ENCODE measurements at places on chromosomes 13 and 19.
A peak's percentile ranks its signal among the peaks of the same experiment; 100 is the strongest.

GRCh38 chr13:112968910-112969691 lies at the start of gene MCF2L:
Gene MCF2L, plus strand, starts transcription at chr13:112969214. Its CDS starts 166 bp downstream, at chr13:112969380.
- DNase-seq = peak; percentile 82

- DNase-seq = no peak
Measured at GRCh38 chr19:46745521-46746280, at the start of gene FKRP. Gene FKRP, plus strand, starts transcription at chr19:46746057. Its CDS starts 9,394 bp downstream, at chr19:46755451.

GRCh38 chr19:58553799-58554493 lies 959 bp downstream of the CHMP2A start:
- peak; percentile 8 for DNase-seq

DNA sequence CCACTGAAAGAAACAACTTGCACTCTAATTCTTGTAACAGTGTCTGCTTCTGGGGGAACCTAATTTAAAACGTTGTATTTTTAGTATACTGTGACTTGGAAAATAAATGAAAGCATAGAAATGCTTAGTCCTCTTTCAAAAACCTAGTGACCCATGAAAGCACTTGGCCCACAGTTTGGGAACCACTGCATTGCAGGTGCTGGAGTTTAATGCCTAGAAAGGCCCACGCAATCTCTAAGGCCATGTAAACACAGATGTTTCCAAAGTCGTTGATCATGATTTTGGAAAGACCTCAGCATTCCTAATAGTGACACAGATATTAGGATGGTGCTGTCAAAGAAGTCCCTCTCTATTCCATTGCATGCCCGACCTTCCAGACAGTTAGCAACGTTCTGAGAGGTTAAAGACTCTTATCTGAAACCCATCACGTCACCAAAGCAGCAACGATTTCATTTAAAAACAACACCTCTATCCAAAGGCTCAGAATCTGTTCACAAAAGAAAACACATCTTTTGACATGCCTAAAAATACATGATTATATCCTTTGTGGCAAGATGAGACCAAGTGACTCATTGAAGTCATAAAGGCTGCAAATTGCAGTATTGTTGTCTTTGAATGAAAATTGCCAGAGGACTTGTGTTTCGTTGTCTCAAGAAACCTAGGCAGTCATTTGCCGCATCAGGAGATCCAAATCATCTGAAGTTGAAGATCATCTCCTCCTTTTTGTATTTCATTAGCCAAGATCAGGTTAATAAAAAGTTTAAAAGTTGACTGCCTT lies 328.0 kb upstream of the ZNF507 start:
- DNase-seq = no peak

- DNase-seq = no peak
Measured at GRCh38 chr13:87671753-87672605, 808 bp downstream of the SLITRK5 start.

- DNase-seq = no peak
Measured at GRCh38 chr19:41699231-41699967, 9.0 kb upstream of the CEACAM5 start.

DNA sequence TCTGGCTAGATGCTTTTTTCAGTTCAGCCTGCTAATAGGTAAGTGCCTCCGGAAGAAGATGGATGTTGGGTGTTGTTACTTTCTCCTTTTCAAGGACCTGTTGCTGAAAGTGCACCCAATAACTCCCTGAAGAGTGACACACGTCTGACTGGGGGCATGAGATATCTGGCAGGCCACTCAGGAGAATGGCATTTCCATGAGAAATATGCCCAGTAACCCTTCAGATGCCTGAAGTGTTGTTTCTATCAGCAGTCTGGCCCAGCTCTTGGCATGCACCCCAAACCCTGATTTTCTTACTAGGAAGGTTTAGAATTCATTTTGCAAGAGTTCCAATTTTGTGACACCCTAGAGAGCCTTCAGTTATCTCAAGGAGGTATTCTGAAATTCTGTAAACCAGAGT lies 71.5 kb downstream of the ARHGAP35 start:
- DNase-seq = no peak

DNA sequence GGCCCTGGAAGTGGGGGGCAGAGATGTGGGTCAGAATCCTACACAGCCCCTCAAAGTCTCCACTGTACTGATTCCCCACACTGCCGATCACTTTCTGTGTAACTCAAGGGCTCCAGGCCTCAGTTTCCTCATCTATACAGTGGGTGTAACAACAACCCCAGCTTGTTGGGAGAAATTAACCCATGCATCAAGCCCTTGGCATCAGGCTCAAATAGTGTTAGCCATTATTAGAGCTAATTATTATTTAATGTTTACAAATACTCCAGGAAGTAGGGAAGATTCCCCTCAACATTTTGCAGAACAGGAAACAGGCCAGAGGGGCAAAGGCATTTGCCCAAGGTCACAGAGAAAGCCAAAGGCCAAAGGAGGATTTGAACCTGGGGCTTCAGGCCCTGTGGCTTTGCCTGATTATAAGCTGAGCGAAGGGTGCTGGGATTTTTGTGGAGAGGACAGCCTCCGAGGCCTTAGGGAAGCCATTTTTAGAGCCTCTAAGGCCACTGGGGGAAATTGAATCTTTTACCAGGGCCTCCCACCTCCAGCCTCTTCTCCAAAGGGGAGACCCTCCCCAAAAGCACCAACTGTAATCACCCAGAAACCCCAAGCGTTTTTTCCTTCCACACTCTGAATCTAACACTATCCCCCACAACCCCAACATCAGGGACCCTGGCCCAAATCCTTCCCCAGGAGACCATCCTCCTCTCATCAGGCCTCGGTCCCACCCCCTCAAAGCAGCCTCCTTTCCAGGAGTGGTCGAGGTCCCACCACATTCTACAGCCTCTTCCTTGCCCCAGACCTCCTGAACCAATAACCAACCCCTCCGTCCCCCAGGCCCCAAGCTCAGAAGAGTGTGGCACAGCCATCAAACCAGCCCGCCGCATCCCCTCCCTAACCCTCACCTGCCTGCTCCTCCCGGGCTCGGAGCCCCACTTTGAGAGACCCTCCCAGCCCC lies 1.1 kb downstream of the FKBP8 start:
- no peak for DNase-seq

GRCh38 chr19:47391510-47392223 lies 27.7 kb downstream of the MEIS3 start:
- DNase-seq = peak; percentile 74

DNA sequence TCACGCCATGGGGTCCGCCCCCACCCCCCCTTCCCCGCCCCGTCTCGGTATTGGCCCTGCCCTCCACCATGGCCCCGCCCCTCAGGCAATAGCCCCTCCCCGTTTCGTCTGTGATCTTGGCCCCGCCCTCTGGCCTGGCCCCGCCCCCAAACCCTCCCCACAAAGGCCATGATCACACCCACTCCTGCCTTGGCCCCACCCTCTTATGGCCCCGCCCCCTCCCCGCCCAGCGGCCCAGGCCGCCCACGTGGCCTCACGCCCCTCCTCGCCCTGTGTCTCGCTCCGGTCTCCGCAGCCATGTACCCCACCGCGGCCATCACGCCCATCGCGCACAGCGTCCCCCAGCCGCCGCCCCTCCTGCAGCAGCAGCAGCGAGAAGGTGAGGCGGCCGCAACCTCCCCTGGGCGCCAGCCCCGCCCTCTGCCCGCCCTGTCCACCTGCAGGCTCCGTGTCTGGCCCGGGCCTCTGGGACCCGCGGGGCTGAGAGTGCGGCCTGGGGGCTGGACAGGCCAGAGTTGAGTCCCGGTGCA lies 61.3 kb downstream of the CELF5 start:
- DNase-seq = peak; percentile 74

DNA sequence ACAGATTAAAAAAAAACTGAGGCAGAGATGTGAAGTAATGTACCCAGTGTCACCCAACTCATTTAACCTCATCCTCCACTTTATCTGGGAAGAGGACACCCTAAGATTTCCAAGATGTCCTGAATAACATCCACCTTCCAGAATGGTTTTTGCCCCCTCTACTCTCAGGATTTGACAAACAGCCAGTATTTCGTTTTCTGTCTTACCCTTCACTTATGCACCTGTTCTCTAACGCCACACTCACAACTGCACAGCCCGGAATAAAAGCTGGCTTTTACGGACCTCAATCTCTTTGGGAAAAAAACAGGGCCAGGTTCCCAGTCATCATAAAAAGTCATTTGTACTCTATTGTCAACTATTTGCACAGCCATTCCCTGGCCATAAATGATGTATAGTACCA lies 21.2 kb upstream of the CEACAM6 start:
- no peak for DNase-seq

DNA sequence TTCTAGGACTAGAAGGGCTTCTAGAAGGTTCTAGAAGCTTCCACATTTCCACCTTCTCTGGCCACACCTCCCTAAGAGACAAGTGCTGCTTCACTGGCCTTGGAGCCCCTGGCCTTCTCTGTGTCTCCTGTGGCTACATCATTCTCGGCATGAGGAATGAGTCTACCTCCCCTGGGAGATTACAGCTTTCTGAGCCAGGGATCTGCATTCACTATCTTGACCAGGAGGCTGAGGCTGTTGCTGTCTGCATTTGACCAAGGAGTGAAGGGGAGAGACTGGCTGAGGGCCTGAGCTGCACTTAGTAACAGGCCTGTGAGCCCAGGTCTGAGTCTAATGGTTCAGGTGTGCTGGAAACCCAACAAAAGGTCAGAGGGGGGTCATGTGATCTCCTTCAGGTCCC lies 5.3 kb downstream of the CPAMD8 start:
- DNase-seq = no peak

DNA sequence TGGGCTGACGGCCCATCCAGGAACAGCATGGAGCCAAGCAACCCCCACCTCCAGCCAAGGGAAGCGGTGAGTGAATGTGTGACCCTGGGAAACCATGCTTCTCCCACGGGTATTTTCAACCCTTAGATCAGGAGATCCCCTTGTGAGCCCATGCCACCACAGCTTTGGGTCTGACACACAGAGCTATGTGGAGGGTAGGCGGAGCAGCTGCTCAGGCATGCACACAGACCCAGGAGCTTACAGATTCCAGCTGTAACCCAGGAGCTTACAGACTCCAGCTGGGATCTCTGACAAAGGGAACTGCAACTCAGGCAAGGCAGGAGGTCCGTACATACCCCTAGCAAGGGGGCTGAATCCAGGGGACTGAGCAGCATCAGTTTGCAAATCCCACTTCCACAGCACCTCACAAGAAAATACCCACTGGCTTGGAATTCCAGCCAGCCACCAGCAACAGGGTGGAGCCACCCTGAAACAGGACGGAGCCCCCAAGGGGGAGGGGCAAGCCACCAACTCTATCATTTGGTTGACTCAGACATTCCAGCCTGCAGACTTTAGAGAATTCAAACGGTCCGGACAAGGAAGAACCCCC lies 40.8 kb upstream of the RFXAP start:
- no peak for DNase-seq

- DNase-seq = no peak
Measured at GRCh38 chr13:42071672-42072419, 23.4 kb downstream of the DGKH start.

DNA sequence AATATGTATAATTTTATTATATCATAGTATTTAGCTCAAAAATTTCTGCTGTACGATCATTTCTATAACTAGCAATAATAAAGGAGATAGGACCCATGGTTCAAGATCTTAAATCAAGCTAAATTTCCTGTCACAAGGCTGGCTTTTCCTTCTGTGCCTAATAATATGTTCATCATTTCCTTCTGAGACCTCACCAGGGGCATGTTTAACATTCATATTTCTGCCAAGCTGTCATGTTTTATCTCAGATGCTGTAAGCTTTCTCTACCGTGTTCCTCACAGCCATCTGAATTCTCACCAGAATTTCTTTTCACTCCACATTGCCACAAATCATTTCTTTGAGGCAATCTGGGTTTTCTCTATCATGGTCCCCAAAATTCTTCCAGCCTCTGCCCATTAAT lies 482.3 kb upstream of the SGCG start:
- no peak for DNase-seq

Data from CD8-positive, alpha-beta T cell (primary cell).